Caki2 (cell line): ENCODE measurements at places on chromosomes 12 and 14.

DNA sequence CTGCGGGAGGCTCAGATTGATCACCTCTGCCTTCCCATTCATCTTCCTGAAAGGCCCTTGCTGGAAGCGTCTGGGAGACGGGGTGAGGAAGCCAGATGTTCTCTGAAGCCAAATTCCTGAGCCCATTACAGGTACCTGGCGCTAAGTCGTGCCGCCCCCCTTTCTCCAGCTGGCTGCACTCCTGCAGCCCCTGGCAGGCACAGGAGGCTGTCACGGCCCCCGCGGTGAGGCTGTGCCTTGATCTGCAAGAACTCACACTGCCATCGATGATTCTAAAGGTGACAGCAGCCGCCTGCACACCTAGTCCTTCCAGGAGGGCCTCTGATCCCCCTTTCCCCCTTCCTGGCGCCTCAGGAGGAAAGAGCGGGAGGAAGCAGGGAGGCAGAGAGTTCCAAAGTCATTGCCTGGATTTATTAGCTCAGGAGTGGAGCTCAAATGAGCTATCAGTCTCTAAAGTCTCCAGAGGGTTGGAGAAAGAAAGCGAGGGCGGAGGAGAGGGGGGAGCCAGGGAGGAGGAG, 106.9 kb downstream of the RFLNA start:
- DNase-seq: no peak

GRCh38 chr12:88982694-88983093, 369.6 kb downstream of the DUSP6 start:
- no peak for DNase-seq

DNA sequence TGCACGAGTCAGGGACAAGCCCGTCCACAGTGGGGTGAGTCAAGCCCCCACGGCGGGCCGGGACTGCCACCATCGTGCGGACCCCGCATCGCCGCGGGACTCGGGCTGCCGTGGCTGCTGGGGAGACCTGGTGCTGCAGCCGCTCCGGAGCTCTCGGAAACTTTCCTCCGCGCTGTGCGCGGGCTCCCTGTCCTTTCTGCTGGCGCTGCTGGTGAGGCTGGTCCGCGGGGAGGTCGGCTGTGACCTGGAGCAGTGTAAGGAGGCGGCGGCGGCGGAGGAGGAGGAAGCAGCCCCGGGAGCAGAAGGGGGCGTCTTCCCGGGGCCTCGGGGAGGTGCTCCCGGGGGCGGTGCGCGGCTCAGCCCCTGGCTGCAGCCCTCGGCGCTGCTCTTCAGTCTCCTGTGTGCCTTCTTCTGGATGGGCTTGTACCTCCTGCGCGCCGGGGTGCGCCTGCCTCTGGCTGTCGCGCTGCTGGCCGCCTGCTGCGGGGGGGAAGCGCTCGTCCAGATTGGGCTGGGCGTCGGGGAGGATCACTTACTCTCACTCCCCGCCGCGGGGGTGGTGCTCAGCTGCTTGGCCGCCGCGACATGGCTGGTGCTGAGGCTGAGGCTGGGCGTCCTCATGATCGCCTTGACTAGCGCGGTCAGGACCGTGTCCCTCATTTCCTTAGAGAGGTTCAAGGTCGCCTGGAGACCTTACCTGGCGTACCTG, 1.1 kb downstream of the PDE3A start:
- DNase-seq: peak; percentile 63

- peak; percentile 13 for DNase-seq
Observed at GRCh38 chr12:111557271-111558106, 41.6 kb downstream of the ATXN2 start.

- no peak for DNase-seq
Observed at GRCh38 chr12:88693837-88694445, 113.7 kb upstream of the KITLG start.

GRCh38 chr14:98910061-98910460, 361.9 kb downstream of the BCL11B start:
- no peak for DNase-seq

DNA sequence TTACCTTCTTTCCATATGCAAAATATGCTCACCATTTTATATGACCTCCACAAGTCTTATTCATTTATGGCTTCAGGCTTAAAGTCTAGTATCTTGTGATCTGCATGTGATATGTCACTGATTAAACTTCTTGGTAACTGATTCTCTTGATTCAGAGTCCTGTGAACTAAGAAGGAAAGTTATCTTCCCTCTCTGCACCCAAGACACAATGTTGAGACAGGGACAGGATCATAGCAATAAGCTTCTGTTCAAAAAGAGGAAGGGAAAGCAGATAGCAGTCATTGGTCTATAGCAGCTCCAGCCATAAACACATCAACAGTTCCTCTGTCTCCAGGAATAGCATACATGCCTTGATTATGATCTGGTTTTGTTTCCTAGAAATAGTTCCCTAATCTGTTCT, 103.1 kb downstream of the UNC79 start:
- peak; percentile 33 for DNase-seq

DNA sequence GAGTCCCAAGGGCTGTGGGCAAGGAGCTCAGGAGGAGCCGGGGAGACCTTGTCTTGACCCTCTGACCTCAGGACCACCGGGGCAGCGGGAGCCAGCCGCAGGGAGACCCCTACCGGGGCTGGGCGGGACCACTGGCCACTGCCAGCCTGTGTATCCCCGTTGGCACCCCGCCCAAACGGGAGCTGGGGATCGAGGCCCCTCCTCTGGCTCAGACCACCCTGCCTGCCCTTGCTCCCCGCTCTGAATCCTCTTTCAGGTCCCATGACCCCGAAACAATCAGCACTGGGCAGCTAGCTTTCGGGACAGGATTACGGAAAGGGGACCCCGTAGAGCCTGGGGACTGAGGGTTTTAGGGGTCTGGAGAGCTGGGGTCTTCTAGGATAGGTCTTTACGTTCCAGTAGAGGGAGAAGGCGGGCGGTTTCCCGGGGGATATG, 1.3 kb downstream of the GLI1 start:
- DNase-seq: no peak

- DNase-seq: no peak
Observed at GRCh38 chr12:115761784-115762183, 515.7 kb downstream of the MED13L start.

DNA sequence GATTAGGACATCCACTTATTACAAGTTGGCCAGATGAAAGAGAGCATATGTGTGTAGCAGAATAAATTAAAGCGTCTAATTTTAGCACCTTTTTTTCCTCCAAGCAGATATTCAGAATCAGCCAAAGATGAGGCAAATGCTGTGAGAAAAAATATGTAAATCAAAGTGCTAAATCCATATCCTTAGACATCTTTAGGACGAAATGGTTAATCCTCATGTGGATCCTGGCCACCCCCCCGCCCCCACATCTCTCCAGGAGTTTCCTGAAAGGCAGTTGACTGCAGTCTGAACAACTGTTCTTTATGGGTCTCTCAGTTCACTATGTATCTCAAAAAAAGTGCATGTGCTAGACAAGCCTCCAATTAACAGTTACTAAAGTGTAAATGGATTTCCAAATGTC, 1768.1 kb upstream of the SEL1L start:
- DNase-seq: no peak

GRCh38 chr12:18837505-18837904, 99.6 kb downstream of the CAPZA3 start:
- no peak for DNase-seq

DNA sequence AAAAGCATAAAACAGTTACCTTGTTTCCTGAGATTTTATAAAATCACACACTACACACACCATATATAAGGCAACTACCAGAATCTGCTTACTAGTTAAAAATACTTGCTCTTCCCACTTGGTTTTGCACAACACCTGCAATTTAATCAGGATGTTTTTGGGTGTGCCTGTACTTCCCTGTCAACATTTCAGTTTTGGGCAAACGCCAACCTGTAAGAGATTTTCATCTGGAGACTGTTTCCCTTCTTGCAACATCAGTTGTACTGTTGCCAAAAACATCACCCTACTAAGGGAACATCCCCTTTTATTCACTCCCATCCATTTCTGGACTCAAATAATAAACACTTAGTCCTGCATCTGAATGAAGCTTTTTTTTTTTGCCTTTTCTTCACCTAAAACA, 172.3 kb downstream of the DUSP6 start:
- no peak for DNase-seq

- DNase-seq: peak; percentile 60
Observed at GRCh38 chr14:22200977-22201605, 387.9 kb downstream of the DAD1 start.

DNA sequence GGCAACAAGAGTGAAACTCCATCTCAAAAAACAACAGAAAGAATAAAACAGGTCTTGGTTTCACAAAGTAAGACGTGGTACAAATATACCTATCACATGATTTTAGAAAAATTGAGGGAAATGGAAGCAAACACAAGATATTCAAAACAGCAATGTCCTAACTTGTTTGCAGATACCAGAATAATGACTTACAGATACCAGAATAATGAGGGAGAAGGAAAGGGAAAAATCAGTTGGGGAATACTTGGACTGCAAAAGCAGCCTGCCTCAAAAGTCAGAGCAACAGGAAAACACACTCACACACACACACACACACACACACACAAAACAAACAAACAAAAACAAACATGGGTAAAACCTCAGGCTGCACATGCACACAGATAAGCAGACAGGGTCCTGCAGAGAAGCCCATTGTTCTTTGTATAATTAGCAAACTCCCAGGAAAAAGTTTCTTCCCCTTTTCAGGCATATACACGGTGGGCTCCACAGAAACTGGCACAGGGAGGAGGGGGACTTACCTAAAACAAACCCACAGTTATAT, 65.7 kb upstream of the CAPRIN2 start:
- DNase-seq: no peak

- DNase-seq: no peak
Observed at GRCh38 chr12:113296557-113297213, 38.2 kb downstream of the SLC8B1 start.

- peak; percentile 12 for DNase-seq
Observed at GRCh38 chr12:62660756-62661155, 194.1 kb downstream of the MON2 start.

DNA sequence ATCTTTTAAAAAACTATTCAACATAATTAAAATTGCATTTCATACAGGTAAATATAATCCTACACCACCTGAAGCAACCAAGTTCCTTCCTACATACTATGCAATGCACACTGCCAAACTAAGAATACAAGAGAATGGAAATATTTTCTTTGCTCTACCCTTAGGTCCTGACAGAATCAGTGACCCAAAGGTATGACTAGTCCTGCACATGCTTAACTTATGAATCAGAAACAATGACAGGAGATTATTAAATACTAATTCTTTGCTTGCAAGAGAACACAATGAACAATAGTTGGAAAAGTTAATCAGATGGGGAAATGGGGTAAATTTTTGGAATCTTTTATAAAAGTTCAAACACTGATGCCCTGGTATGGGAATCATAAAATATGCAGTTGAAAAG, 220.1 kb downstream of the SOX5 start:
- peak; percentile 32 for DNase-seq

DNA sequence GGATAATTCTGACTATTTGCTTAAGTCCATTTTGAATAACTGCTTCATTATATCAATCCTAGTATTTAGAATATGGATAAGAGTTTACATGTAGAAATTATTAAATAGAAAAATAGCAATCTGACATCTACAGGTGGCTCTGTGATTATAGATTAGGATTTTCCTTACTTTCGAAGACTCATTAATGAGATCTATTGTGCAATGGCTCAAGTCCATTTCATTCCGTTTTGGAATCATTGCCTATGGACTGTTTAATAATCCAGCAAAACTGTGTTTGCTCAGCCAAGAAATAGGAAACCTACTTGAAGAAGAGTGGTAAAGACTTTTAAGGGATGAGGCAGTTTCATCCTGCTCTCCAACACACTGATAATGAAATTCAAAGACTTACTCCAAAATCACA, 67.8 kb upstream of the SSTR1 start:
- DNase-seq: no peak

GRCh38 chr12:105916760-105917039, 222.1 kb downstream of the NUAK1 start:
- DNase-seq: no peak

DNA sequence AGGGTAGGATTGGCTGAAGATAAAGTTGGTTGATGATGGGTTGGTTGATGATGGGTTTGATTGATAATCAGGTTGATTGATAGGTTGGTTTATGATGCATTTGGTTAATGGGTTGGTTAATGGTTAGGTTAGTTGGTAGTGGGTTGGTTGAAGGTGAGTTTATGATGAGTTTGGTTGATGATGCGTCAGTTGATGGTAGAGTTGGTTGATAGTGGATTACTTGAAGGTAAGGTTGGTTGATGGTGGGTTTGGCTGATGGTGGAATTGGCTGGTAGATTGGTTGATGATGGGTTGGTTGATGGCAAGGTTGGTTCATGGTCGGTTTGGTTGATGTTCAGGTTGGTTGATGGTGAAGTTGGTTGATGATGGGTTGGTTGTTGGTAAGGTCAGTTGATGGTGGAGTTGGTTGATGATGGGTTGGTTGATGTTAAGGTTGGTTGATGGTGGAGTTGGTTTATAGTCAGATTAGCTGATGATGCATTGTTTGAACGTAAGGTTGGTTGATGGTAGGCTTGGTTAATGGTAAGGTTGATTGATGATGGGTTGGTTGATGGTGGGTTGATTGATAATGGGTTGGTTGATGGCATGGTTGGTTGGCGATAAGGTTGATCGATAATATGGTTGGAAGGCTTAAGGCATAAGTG, 146.4 kb downstream of the ADGRD1 start:
- DNase-seq: no peak

DNA sequence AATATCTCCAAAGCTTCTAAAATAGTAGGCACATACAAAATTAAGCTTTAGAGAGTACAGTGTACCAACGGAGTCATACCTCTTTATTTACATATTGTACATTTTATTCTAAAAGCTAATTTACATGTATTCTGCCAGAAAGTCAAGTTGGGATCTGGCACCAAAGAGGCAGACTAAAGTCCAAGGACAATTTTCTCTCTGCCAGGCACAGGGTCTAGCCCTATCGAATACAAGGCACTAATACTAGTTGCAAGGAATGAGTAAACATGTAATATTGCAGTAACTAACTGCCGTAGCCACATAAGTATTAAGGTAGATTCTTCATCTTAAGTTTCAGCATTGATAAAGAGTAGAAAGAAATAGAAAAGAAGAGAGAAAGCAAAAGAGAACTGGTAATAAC, 93.9 kb downstream of the RPS6KA5 start:
- no peak for DNase-seq

GRCh38 chr14:50342221-50343078, 30.3 kb downstream of the DMAC2L start:
- DNase-seq: peak; percentile 68

DNA sequence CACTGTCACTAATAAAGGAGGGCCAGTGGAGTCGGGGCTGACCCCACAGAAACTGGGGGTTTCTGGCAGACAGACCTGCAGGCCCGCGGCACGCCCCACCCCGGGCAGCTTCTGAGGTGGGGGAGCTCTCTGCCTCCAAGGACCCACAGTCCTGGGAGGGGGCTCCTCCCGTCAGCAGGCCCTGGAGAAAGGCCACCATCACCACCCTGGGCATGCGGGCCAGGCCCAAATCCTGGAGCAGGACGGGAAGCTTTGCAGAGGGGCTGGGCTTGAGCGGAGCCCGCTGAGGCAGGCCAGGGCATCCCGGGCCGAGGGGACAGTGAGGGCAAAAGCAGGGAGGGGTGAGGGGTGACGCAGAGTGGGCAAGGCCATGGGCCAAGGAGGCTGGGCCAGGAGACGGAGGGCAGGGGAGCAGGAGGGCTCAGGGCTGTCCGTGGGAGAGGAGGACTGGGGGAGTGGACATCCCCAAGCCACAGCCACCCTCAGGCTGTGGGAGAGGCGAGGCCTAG, 11.1 kb upstream of the GPR132 start:
- DNase-seq: no peak

GRCh38 chr14:78248501-78249090, 78.4 kb downstream of the NRXN3 start:
- DNase-seq: no peak

- DNase-seq: no peak
Observed at GRCh38 chr14:94944636-94945258, 174.8 kb upstream of the GSC start.
